SJSA1 (cell line): ENCODE measurements at places on chromosomes 5 and 9.

GRCh38 chr5:98638701-98639100, 134.8 kb upstream of the RGMB start:
- no peak for DNase-seq

GRCh38 chr5:422323-423232, 20.4 kb upstream of the EXOC3 start:
- no peak for DNase-seq

DNA sequence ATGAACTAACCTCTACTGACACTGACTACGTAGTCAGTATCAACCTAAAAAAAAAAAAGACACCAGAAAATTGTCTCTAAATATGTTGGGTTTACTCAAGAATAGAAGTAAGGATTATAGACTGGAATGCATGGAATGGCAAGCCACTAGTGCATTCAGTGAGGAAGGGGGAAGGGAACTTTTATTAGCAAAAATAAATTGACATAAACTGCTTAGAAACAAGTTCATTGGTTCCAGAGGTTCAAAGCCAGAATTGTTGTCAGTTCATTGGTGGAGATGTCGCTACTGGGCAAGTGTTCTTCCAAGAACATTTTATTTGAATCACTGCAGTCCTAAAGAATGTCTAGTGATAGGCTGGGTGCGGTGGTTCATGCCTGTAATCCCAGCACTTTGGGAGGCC, 26.1 kb upstream of the AOPEP start:
- DNase-seq, result no peak

GRCh38 chr5:85320495-85320894, 935.8 kb upstream of the EDIL3 start:
- DNase-seq, result no peak

GRCh38 chr5:14267991-14268708, 125.0 kb downstream of the TRIO start:
- DNase-seq, result peak; percentile 98

GRCh38 chr5:117881426-117882230, 1106.7 kb downstream of the DTWD2 start:
- no peak for DNase-seq

GRCh38 chr5:6377905-6378765, at the start of gene MED10:
MED10 (minus strand) TSS chr5:6378547; CDS start chr5:6378483, 64 bp downstream.
- DNase-seq, result peak; percentile 85

DNA sequence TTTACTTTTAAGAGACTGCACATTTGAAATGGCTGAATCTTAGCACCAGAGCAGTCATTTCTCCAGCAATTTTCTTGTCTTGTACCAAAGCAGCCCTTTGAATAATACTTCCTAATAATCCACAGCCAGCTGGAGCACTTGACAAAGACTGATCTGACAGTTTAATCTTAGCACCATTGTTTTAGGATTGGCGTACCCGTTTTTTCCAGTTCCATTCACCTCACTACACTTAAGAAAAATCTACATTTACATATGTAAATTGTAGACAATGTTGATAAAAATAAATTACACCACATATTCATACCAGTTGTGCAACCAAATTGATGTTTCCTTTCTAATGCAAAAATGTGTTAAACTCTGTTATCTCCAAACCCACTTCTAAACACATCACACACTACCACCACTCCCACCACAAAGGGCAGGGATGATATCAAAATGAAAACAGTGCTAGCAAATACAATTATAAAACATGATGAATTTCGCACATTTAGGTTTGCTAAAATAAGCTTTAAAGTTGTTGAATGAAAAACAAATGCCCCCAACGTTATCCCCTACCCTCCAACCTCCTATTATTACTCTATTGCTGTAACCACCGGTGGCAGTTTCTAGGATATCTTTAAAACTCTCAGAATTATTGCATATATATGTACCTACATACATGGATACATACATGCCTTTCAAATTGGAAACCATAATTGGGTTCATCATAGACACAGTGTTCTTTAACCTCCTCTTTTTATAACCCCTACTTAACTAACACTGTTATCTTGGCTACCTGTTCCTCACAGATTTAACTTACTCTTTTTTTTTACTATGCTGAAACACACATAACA, 21.5 kb downstream of the SERINC5 start:
- DNase-seq, result no peak
